ENCODE measurements at places on chromosomes 16 and 17. TPM values are rescaled to one million over a fixed set of nuclear protein-coding genes. Genes with fewer than 3 reads are reported as not detected.
A peak's percentile ranks its signal among the peaks of the same experiment; 100 is the strongest.

GRCh38 chr17:31832746-31833145, 26.3 kb downstream of the COPRS start:
- no peak overlapping the region for H3K4me3 ChIP-seq
- no peak overlapping the region for H3K27ac ChIP-seq
- H3K4me1 ChIP-seq = no peaks in the 10 kb centered on the region

DNA sequence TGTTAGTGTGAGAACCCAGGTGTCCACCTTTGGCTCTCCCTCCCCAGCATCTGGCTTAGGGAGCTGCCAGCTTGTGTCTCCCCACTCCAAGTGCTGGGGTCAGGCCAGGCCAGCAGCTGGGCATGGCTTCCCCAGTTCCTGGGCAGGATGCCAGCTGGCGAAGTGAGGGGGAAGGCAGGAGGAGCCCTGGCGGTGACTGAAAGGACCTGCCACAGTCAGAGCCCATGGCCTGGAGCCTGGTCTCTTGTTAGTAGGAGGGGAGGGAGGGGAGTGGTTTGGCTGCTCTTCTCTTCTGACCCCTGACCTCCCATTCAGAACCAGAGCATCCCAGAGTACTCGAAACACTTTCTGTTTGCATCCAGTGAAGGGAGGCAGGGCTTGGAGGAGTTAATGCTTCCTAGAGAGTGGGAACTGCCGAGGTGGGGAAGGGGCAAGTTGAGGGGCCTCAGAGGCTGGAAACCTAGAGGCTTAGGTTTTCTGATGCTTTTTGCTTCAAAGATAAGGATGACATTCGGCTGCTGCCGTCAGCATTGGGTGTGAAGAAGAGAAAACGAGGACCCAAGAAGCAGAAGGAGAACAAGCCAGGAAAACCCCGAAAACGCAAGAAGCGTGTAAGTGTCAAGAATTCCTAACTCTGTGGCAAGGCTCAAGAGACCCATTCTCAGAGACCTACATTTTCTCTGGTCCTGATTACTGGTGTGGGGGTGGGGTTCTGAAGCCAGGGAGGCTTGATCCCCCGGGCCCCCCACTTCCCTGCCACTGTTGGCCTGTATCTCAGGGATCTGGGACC, 772 bp downstream of the CHD3 start:
- peak; percentile 84 for DNase-seq
- H3K4me3 ChIP-seq = peak overlapping the region; percentile 24
- H3K36me3 ChIP-seq = peaks cover 44% of the 10 kb centered on the region
- H3K27ac ChIP-seq = peak overlapping the region; percentile 95

- H3K27me3 ChIP-seq = no peaks in the 10 kb centered on the region
- H3K36me3 ChIP-seq = no peaks in the 10 kb centered on the region
- H3K27ac ChIP-seq = no peak overlapping the region
- no peak for DNase-seq
- H3K4me3 ChIP-seq = no peak overlapping the region
These were observed 134.2 kb downstream of the MGAT5B start for GRCh38 chr17:77002103-77003045.

DNA sequence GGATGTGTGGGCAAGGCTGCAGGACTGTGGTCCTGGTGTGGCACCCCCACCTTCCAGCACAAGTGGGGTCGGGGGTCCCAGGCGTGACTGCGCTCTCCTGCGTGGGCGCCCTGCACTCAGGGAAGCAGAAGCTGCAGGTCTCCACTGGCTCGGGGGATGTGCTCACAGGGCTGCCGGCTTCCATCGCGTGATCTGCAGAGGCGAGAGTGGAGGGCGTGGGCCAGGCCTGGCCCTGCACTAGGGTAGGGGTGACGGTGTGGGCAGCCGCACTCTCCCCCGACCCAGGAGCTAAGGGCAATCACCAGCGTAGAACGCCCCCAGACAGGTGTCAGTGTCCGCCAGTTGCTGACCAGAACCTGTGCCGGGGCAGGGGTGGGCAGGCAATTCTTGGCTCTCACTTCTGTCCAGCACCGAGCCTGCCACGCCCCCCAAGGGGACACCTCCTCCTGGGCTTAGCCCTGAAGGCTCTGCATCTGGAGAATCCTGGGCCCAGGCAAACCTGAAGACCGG, 32.3 kb downstream of the TNFRSF13B start:
- H3K27me3 ChIP-seq = peaks cover 2% of the 10 kb centered on the region
- H3K4me3 ChIP-seq = no peak overlapping the region
- no peaks in the 10 kb centered on the region for H3K36me3 ChIP-seq
- no peak overlapping the region for H3K27ac ChIP-seq
- no peak for DNase-seq

DNA sequence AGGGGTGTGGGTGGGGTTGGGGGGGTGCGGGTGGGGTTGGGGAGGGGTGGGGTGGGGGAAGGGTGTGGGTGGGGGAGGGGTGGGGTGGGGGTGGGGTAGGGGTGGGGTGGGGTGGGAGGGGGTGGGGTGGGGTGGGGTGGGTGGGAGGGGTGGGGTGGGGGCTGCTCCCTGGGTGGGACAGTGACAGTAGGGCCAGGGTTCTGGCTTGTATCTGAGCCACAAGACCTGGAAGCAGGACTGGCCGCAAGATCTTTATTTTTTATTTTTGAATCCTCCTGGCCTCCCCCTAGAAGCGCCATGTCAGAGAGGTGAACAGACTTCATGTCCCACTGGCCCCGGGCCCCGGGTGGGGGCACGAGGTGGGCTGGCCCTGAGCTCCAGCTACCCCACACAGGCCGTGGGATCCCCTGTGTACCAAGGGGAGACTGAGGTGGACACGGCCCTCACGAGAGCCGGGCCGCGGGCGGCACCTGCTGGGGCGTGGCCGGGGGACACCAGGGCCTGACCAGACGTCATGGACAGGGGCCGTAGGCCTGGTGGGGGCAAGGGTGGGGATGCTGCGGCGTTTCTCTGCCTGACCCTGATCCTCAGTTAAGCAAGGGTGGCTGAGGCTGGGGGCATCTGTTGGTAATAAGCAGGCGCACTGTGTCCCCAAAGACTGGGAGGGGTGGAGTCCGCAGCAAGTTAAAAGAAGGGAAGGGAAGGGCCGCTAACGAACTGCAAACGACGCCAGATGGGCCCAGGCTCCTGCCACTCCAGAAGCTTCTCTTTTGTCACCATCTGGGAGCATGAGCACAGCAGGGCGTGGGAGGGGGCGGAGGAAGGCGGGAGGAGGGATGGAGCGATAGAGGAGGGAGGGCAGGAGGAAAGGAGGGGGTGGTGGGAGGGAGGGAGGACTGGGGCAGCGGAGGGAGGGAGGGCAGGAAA, 22.3 kb upstream of the PABPN1L start:
- peaks cover 20% of the 10 kb centered on the region for H3K4me1 ChIP-seq
- no peak for DNase-seq
- H3K27me3 ChIP-seq = no peaks in the 10 kb centered on the region
- no peak overlapping the region for H3K4me3 ChIP-seq
- H3K36me3 ChIP-seq = peaks cover 93% of the 10 kb centered on the region

The SLC47A2 gene
- 1.7 TPM for total RNA-seq

The EFCAB5 gene
- 1.6 TPM for total RNA-seq
